Esophagus squamous epithelium (tissue), 5 donors: ENCODE measurements at places on chromosomes 11 and 22.

- H3K27me3 ChIP-seq: no peaks in the 10 kb centered on the region
- no peak overlapping the region for H3K4me3 ChIP-seq
- H3K36me3 ChIP-seq: no peaks in the 10 kb centered on the region
- no peak for DNase-seq
- no peak overlapping the region for H3K27ac ChIP-seq
Measured at GRCh38 chr22:36546932-36547331, 18.0 kb upstream of the EIF3D start.

GRCh38 chr11:76856571-76856970 lies 4.1 kb upstream of the ACER3 start:
- no peak overlapping the region for H3K27ac ChIP-seq
- H3K4me1 ChIP-seq: peaks cover 21% of the 10 kb centered on the region
- H3K36me3 ChIP-seq: no peaks in the 10 kb centered on the region
- H3K27me3 ChIP-seq: no peaks in the 10 kb centered on the region
- H3K4me3 ChIP-seq: no peak overlapping the region

DNA sequence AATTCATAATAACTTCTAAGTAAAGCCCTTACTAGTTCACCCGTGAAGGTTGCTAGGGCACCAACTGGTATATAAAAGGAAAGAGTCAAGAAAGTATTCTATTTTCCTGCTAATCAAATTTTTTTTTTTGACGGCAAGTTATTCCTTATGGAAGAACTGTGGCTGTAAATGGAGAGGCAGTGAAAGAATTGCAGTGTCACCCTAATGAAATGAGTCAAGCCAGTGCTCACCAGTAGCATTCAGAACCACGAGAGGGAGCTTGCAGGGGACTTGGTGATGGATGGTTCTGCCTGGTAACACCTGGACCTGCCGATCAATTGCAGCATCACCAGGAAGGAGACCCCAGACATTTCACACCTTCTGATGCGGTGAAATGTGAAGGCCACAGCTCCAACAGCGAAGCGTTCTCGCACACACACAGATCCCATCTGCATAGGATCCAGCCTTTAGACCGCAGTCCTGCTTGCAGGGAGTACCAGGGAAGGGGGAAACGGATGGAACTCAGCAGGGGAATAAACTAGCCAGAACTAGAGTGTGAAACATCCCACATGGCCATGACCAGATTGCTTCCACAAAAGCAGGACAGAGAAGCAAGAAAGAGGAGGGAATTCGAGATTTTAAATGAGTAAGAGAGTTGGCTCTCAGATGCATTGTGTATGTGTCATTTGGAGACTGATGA lies 326.2 kb downstream of the TBC1D22A start:
- H3K36me3 ChIP-seq: no peaks in the 10 kb centered on the region
- H3K4me1 ChIP-seq: no peaks in the 10 kb centered on the region
- no peak for DNase-seq
- H3K27ac ChIP-seq: no peak overlapping the region
- H3K27me3 ChIP-seq: no peaks in the 10 kb centered on the region

- peaks cover 7% of the 10 kb centered on the region for H3K27me3 ChIP-seq
- no peak for DNase-seq
- peak overlapping the region; percentile 46 for H3K4me3 ChIP-seq
- H3K27ac ChIP-seq: no peak overlapping the region
- H3K36me3 ChIP-seq: no peaks in the 10 kb centered on the region
Measured at GRCh38 chr22:25282346-25282670, 62.9 kb downstream of the CRYBB2 start.

- H3K4me1 ChIP-seq: no peaks in the 10 kb centered on the region
- no peak for DNase-seq
- no peaks in the 10 kb centered on the region for H3K36me3 ChIP-seq
- H3K27me3 ChIP-seq: no peaks in the 10 kb centered on the region
Measured at GRCh38 chr11:110896358-110896757, 184.1 kb upstream of the ARHGAP20 start.

DNA sequence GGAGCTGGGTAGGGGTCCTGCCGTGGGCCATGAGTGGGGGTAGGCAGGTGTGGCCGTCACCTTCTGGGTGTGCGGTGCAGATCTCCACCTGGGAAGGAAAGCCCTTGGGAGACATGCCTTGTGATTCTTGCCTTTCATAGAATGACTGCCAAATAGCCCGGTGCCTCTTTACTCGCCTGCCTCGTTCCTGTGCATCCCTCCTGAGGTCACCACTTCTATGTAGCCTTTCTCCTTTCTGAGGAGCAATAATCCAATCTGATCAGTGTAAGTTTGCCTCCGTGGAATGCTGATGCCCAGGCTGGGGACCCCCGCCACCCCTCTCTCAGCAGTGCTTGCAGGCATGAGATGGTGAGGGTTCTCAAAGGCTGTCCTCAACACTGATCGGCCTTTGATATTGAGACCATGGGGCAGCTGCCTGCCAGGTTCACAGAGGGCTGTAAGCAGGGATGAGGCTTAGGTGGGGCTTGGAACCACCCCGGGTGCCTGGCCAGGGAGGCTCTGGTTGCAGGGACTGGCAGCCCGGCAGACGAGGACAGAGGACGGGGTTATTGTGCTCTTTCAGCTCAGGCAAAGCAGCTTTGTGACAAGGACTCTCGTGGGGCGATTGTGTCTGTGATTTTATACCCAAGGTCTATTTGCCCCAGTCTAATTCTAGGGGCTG lies 86.1 kb upstream of the WNT7B start:
- peaks cover 60% of the 10 kb centered on the region for H3K4me1 ChIP-seq
- peak overlapping the region; percentile 99 for H3K27ac ChIP-seq
- H3K36me3 ChIP-seq: peaks cover 11% of the 10 kb centered on the region
- DNase-seq: no peak

DNA sequence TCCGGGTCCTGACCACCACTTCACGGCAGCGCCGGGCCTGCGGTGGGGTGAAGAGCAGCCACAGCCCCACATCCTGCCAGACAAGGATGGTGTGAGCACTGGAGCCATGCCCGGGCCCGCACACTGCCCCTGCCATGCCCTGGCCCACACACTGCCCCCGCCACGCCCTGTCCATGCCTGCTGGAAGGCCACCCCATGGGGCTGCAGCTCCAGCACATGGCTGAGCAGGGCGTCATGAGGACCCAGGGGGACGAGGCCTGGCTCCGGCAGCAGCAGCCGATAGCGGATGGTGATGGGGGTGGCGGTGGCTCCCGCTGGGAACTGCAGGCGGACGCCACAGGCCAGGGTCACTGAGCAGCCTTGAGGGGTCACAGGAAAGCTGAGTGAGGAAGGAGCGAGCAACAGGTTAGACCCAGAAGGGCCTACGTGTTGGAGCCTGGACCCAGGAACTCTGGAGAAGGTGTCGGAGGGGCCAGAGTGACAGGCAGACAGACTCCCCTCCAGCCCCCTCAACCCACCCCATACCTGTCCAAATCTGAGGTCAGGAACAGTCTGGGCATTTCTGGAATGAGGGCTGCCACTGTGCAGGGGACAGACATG lies 2.9 kb downstream of the PIDD1 start:
- no peak overlapping the region for H3K27ac ChIP-seq
- DNase-seq: no peak

- no peaks in the 10 kb centered on the region for H3K36me3 ChIP-seq
- H3K4me1 ChIP-seq: no peaks in the 10 kb centered on the region
- no peak overlapping the region for H3K27ac ChIP-seq
- DNase-seq: no peak
Measured at GRCh38 chr11:134761386-134761785, 349.3 kb upstream of the B3GAT1 start.

- peaks cover 58% of the 10 kb centered on the region for H3K27me3 ChIP-seq
- no peak overlapping the region for H3K4me3 ChIP-seq
Measured at GRCh38 chr11:69604055-69604454, 36.9 kb upstream of the CCND1 start.

DNA sequence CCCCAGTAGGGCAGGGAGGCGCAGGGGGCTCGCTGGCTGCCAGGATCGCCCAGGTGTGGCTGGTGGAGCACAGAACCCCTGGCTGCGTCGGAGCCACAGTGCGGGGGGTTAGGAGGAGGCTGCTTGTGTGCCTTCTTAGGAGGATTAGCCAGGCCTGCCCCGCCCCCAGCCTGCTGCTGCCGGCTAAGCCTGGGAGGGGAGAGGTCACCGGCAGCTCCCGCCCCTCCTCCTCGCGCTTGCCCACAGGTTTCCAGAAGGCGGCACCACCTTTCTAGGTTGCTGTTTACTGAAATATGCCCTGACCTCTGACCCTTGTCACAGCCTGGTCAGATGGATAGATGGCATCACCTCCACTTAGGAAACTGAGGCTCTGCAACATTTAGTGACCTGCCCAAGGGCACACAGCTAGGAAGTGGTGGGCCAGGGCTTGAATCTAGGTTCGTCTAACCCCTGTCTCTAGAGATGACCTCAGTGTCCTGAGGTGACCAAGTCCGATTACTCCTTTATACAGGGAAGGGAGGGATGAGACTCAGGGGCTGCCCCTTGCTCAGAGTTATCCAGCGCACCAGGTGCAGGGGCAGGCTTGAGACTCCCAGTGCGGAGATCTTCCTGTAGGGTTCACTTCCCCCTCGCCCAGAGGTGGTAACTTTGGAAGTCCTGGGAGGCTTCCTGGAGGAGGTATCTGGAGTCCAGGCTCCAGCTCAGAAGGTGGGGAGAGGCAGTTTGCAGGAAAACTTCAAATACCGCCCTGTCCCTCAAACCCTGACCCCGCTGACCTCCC lies 44.0 kb downstream of the MYO7A start:
- DNase-seq: no peak
- no peaks in the 10 kb centered on the region for H3K27me3 ChIP-seq
- no peak overlapping the region for H3K27ac ChIP-seq
- H3K4me3 ChIP-seq: no peak overlapping the region

DNA sequence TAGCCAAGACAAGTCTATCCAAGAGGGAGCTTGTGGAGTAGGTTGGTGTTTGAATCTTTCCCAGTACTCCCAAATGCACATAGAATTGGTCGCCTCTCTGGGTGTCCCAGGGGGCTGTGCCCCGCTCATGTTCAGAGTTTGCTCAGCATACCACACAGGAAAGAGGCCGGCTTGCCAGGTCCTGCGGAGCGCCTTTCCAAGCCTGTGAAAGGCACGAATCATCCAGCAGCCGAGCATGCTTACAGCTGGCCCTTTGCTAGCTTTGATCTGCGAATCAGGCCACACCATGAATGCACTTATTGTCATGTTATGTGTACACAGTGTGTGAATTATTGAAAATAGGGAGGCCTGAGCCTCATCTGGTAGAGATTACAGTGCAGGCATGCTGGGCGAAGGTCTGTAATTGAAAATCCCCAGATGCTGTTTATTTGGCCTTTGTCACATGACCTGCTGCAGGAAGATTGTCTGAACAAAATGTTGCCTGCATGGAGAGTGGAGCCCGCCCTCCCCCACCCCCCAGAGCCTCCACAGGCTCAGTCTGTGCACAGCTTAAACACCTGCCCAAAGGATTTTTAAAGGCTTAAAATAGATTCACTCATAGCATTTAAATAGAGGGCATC lies 163.3 kb upstream of the RASSF10 start:
- H3K36me3 ChIP-seq: no peaks in the 10 kb centered on the region
- peak overlapping the region; percentile 23 for H3K27ac ChIP-seq
- H3K4me1 ChIP-seq: peaks cover 72% of the 10 kb centered on the region
- H3K4me3 ChIP-seq: no peak overlapping the region

DNA sequence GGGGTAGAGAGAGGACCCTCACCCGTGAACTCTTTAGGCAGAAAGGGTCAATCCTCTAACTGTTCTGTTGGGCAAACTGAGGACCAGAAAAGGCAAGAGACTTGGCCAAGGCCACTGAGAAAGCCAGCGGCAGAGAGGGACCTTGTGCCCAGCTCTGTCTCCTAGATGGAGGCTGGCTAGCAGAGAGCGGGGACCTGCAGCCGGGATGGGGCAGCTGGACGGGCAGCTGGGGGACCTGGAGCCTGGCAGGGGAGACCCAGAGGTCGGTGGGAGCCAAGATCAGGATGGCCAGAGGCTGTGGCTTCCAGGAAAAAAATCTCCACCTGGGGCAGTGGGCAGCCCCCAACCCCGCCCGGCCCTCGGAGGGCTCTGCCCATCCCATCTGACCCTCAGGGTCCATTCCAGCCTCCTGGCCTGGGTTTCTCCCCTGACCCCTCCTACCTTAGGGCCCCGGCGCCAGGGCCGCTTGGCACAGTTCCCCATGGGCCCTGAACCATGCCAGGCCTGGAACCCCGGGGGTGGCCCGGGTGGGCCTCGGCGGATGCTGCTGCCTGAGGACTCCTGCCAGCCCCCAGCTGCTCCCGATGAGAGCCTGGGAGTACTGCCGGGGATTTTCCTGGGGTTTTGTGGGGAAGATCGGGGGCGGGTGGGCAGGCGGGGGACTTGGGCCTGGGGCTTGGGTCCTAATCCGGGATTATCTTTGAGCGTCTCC lies at the start of gene CABP2:
Gene CABP2, minus strand, starts transcription at position 603 of the 712 bp plus-strand sequence. Its CDS starts 120 bp downstream, at position 483.
- H3K4me3 ChIP-seq: no peak within 1 kb of the TSS
- H3K27me3 ChIP-seq: peaks cover 35% of the 10 kb centered on the region
- no peaks in the 10 kb centered on the region for H3K36me3 ChIP-seq
- DNase-seq: no peak

DNA sequence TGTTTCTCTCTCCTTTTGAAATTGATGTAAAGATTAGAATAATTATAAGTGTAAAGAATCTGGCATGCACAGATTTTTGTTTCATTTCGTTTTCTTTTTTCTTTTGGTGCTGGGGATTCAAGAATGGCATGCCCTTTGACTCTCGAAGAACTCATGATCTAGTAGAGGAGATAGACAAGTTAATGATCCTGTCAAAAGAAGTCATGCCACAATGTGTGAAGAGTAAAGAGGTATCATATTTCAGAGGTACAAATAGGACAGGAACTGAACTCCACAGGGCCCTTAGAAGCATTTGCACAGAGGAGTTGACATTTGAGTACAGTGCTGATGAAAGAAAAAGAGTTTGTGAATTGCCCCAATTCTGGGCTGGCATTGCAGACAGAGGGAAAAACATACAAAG lies 708.0 kb upstream of the ARHGAP42 start:
- DNase-seq: no peak
- H3K4me3 ChIP-seq: no peak overlapping the region
- H3K27me3 ChIP-seq: no peaks in the 10 kb centered on the region
- no peaks in the 10 kb centered on the region for H3K4me1 ChIP-seq
- no peaks in the 10 kb centered on the region for H3K36me3 ChIP-seq

GRCh38 chr11:70159627-70160570 lies 43.2 kb upstream of the FADD start:
- peak overlapping the region; percentile 62 for H3K27ac ChIP-seq
- DNase-seq: no peak
- no peaks in the 10 kb centered on the region for H3K36me3 ChIP-seq
- no peak overlapping the region for H3K4me3 ChIP-seq

DNA sequence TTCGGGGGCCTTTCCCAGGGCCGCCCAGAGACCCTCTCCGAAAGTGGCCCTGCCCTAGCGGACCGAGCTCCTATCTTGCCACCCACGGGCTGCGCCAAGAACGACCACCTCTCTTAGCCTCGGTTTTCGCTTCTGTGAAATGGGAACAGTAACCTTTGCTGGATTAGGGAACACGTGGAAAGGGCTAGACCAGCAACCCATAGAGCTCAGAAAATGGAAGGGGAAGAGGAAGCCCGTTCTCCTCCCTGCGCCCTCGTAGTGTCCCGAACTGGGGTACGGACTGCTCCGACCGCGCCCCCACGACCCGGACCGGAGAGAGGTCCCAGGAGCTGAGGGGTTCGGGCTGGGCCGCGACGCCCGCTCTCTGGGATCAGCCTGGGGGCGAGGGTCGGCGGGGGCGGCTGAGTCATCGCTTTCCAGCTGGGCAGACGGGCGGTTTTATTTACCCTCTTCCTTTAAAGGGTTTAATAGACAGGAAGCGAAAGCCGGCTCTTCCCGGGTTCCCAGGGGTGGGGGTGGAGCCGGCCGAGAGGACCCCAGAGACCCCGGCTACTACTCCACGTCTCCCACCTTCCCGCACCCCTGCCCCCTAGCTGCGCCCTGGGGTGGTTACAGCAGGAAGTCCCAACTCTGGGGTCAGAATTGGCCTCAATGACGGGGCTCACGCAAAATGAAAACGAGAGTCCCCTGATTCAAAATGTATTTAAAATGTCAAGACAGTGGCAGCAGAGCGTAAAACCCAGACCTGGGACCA lies 907 bp upstream of the PHLDA2 start:
- H3K4me1 ChIP-seq: peaks cover 33% of the 10 kb centered on the region
- DNase-seq: no peak
- peak overlapping the region; percentile 50 for H3K4me3 ChIP-seq
- H3K36me3 ChIP-seq: no peaks in the 10 kb centered on the region
